ENCODE measurements at places on chromosomes 2 and 18. TPM values are rescaled to one million over a fixed set of nuclear protein-coding genes. Genes with fewer than 3 reads are reported as not detected.

DNA sequence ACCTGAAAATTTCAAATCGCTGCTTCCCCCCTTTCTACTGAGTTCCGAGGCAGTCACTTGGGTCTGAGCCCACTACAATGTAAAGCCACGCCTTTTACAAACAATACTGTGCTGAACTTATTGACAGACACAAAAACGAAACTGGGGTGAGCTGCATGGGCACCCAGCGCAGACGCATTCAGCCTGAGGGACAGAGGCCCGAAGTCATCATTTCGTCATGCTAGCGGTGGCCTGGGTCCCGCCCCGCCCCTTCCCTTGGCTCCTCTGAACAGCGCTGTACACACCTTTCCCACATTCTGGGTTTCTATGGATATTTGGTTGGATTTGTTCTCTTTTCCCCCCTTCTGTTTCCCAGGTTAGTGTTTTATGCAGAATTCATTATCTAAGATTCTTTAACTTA lies 71.7 kb downstream of the EIPR1 start:
- no peak for DNase-seq

PRSS56 gene
- polyA plus RNA-seq = 0.62 TPM

REG1B gene
- not detected for polyA plus RNA-seq

- no peak for DNase-seq
Observed at GRCh38 chr2:132517386-132517785, 100.8 kb downstream of the GPR39 start.

DNA sequence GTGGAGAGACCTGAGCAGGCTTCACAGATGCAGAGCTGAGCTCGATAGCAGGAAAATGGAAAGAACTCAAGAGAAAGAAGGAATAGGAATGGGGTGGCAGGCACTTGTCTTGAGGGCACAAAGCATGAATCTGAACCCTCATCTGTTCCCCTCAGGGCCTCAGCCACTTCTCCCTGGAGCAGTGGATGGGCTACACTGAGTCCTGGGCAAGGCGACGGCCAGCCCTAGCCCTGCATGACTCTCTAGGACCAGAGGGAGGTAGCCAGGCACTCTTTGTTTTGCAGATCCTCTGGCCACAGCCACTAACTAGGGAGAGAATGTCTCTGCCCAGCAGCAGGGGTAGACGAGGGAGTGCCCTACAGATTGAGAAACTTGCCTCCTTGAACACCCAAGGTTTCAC lies 3.4 kb upstream of the TEX51 start:
- no peak for DNase-seq

DNA sequence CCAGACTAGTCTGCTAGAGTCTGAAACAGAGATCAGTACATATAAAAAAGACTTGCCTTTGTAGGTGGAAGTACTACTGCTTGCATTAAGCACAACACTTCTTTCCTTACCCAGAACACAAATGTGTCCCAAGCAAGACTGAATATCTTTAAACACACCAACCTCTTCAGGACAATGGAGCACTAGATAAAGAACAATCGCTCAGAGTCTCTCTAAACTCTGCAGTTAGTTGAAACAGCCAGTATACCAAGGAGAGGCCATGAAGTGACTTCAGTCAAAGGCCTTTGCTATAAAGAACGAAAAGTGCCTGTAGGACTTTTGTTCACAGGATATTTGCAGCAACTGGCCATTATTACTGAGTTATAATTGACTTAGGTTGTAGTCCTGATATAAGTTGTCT lies 9.9 kb upstream of the B4GALT6 start:
- DNase-seq = no peak

DNA sequence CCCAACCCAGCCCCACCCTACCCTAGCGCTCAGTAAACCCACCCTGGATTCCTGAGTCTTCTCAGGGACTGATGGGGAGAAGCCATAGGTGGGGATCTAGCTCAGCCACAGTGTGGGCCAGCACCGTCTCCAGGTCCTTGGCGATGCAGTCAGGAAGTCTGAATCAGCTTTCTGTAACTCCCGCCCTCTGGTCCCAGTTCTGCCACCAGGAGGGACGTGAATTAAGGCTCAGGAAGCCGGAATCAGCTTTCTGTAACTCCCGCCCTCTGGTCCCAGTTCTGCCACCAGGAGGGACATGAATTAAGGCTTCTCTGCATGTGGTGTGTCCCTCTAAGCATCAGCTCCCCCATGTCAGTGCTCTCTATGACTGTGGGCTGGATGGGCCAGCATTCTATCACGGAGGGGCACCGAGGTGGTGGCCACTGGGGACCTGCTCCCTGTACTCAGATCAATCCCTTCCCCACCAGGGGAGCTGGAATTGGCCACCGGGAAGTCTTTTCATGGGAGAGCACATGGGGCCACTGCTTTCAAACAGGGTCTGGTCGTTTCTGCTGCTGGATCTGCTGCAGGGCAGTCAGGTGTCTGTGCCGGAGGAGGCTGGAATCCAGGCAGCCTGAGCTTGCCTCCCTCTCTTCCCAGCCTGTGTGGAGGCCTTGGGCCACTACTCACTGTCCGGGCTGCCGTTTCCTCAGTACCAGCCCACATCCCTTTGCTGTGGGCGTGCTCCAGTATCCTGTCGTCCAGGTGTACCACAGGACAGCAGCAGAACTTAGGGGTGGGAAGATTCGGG lies 24.7 kb downstream of the ASB18 start:
- no peak for DNase-seq

- DNase-seq = peak; percentile 16
Observed at GRCh38 chr2:182144776-182145165, 159.1 kb downstream of the PPP1R1C start.

DNA sequence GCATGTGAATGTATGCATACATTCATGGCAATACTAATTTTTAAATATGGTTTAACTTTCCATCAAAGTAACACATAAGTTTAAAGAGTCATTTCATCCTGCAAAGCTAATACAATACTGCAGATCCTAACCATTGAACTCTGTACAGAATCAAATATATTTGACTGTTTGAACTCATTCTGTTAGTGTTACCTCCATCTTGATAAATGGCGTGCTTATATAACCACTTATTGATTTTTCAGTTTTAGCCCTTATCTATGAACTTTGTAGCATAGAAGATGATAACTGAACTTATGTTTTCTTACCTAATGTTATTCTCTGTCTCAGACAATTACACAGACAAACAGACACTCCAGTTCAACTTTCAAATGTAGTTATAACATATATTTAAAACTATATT lies 731.0 kb upstream of the LRATD1 start:
- DNase-seq = no peak

CUL3 gene
- polyA plus RNA-seq = 58.2 TPM

GRCh38 chr2:231800493-231801091 lies 14.3 kb downstream of the COPS7B start:
- no peak for DNase-seq

DNA sequence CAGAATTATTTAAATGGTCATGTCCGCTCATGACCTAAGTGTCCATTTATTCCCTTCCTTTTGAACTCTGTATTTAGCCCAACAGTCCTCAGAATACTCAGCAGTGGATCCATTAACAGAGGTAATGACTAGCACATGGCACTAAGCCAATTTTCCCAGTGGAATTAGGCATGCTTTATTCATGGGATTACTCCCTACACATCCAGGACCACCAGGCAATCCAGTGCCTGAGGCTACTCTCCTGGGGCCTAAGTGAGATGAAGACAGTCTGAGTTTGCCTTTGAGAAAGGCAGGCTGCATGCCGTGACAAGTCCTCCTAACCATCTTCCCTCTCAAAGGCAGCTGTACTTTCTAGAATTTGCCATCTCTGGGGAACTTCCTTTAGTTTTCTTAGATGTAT lies 128.6 kb downstream of the SPOPL start:
- no peak for DNase-seq
